ENCODE measurements at places on chromosomes 1 and 21.

DNA sequence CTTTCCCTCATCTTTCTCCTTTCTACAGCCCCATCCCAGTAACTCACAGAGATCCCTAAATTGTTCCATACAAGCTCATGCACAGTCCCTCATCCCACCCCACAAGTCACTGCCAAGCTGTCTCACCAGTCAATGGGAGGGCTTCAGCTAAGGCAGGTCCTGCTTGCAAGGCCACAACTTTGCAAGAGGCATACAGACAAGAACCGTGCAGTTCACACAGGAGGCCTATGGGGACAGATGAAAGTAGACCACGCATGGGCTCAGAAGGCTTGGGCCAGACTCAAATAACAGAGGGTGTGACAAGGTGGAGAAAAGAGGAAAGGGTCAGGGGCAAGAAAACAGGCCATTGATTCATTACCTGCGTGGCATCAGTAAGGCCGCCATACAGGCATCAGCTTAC, 15.1 kb downstream of the RGS8 start:
- no peak for DNase-seq

GRCh38 chr21:14284481-14284880, 68.5 kb downstream of the RBM11 start:
- peak; percentile 58 for DNase-seq

- DNase-seq = no peak
These were observed 293.3 kb upstream of the RUNX1 start for GRCh38 chr21:35342440-35342839.

DNA sequence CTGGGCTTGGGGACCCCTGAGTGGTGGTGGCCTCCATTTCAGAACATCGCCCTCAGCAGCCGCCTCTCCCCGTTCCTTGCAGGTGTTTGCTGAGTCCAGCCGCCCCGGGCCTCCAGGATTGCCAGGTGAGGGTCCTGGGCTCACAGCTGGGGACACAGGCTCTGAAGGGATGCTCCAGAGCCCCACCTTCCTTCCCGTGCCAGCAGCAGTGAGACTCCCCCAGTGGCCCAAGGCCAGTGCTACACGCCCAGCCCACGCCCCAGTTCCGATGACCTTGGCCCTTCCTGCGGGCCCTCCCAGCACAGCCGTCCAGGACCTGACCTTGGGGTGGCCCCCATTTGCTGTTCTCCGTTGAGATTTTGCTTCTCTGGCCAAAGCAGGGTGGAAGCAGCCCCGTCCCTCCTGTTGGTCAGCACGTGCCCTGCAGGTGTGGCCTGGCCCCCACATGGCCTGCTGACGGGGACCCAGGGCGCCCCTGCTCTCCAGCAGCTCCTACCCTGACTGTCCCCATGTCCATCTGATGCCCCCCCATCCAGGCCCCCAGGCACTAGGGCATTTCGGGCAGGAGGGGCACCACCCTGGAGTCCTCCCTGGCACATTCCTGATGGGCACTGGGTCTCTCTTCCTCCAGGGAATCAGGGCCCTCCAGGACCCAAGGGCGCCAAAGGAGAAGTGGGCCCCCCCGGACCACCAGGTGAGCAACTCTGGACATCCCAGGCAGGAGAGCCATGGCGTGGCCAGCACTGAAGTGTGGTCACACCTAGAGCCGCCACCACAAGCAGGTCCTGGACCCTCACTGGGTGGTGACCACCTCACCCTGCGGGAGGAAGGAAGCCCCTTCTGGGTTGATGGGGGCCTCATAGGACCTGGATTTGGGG, 45.0 kb downstream of the SLC19A1 start:
- DNase-seq = no peak

- DNase-seq = no peak
These were observed 3.3 kb upstream of the FCN3 start for GRCh38 chr1:27377760-27378495.

Data from erythroblast (primary cell).